Lung (tissue), 17 donors: ENCODE measurements at places on chromosomes 16 and 17.

- no peaks in the 10 kb centered on the region for H3K4me1 ChIP-seq
- no peak overlapping the region for H3K27ac ChIP-seq
- DNase-seq: no peak
Measured at GRCh38 chr16:87761060-87761459, 4.7 kb downstream of the KLHDC4 start.

DNA sequence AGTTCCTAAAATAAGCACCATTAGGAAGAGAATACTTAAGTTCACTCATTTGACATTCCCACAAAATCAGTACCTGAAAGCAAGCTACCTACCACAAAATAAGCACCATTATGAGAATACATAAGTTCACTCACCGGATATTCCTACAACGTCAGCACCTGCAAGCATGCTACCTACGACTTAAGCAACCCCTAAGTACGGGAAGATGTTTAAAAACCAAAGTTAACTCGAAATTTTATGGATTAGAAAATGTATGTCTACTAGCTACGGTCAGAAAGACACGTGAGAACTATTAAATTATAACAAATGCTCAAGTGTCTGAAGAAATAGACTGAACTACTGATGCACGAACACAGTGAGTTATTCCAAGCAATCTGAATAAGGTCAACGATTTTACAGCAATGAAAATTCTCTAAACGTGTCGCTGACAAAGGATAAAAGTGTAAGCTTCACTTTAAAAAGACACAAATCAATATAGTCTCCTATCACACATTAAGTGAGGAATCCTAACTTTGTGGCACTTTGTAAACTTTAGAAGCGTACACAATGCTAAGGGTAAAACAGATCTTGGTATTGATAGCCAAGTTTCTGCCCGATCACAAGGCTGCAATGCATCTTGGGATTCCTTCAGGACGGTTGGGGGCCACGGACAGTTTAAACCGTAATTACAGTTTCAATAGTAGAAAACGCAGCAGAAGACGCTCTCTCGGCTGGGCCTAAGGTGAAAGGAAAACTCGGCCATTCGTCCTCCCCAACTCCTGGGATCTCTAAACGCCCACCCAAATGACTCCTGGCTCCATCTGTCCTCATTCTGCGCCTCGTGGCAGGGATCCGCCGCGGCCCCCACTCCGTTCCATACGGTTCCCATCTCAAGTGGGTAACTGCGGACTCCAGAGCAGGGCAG, 1.3 kb downstream of the GSPT1 start:
- peak overlapping the region; percentile 96 for H3K27ac ChIP-seq
- H3K27me3 ChIP-seq: no peaks in the 10 kb centered on the region
- peak; percentile 24 for DNase-seq

DNA sequence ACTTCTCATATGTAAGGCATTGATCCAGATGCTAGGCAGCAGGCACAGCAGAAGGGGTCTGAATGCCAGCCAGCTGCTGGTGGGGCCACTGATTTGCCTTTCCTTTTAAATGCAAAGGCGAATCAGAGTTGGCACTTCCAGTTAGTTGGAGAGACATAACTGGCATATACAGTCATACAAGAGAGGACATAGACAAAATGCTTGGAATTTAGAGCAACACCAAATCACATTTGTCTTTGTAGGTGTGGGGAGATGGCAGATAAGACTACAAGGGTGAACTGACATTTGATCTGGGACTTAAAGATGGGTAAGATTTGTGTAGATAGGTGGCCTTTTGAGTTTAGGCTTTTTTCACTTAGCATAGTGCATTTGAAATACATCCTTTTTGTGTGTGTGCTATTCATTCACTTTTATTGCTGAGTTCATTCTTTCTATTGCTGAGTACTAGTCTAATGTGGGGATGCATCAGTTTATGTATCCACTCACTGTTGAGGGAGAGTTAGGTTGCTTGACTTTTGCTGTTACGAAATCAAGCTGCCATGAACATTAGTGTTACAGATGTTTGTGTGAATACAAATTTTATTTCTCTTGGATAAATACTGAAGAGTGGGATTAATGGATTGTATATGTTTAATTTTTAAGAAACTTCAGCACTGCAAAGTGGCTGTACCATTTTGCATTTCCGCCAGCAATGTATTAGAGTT, 74.1 kb downstream of the SPECC1 start:
- no peaks in the 10 kb centered on the region for H3K36me3 ChIP-seq
- no peak overlapping the region for H3K27ac ChIP-seq

DNA sequence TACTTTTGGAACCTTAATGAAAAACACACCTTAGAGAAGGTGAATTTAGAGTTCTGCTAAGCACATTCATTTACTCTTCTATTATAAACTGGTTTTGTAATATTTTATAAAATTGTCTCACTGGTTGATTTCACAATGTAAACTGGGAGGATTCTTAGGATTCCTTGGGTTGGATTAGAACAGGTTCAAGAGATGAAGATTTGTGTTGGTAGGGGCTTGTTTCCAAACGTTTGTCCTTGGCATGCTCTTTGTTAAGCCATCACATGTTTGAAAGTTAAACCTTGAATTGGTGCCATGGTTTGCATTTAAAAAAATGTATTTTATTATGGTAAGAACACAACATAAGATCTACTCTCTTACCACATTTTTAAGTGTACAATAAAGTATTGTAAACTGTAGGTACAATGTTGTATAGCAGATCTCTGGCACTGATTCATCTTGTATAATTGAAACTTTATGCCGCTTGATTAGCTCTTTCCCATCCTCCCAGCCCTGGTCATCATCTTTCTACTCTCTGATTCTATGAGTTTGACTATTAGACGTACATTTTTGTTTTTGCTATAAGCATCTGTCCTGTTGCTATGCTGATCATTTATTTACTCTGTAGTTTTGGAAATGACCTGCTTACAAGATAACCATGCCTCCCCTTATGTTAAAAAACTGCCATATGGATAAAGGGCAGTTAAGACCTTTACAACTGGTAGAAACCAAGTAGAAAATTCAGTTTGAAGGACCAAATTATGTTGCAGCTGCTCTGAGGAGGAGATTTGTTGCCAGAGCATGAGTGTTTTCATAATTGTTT, 9.6 kb downstream of the FTO start:
- H3K4me1 ChIP-seq: peaks cover 13% of the 10 kb centered on the region
- DNase-seq: peak; percentile 52
- H3K27me3 ChIP-seq: no peaks in the 10 kb centered on the region
- no peak overlapping the region for H3K4me3 ChIP-seq
- H3K36me3 ChIP-seq: no peaks in the 10 kb centered on the region

- no peak overlapping the region for H3K4me3 ChIP-seq
- peak overlapping the region; percentile 94 for H3K27ac ChIP-seq
- H3K4me1 ChIP-seq: peaks cover 2% of the 10 kb centered on the region
Measured at GRCh38 chr17:78884876-78885667, 17.9 kb downstream of the CEP295NL start.

- no peak overlapping the region for H3K27ac ChIP-seq
- no peaks in the 10 kb centered on the region for H3K36me3 ChIP-seq
- H3K4me3 ChIP-seq: no peak overlapping the region
- H3K4me1 ChIP-seq: peaks cover 7% of the 10 kb centered on the region
Measured at GRCh38 chr17:3698139-3698538, 2.2 kb upstream of the P2RX5 start.

GRCh38 chr17:62587554-62587953, 39.9 kb upstream of the MRC2 start:
- no peak for DNase-seq
- H3K36me3 ChIP-seq: peaks cover 13% of the 10 kb centered on the region
- H3K27me3 ChIP-seq: no peaks in the 10 kb centered on the region
- H3K27ac ChIP-seq: peak overlapping the region; percentile 6
- H3K4me1 ChIP-seq: no peaks in the 10 kb centered on the region
- H3K4me3 ChIP-seq: no peak overlapping the region

DNA sequence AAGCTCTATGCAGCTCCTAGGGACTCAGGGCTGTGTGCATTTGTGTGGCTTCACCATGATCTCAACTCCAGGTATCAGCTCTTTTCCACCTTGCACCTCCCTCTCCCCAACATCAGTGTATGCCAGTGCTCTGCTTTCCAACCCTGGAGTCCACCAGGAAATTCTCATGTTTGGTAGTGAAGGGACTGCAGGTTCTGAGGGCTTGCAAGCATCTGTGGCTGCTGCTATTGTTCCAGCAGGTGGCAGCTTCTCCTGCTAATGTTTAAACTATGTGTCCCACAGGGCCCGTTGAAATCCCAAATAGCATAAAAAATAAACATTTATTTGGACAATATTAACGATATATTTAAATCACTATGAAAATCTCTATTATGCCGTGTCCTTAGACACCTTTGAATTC, 82.0 kb downstream of the RGS9 start:
- H3K36me3 ChIP-seq: no peaks in the 10 kb centered on the region
- H3K4me1 ChIP-seq: no peaks in the 10 kb centered on the region
- no peaks in the 10 kb centered on the region for H3K27me3 ChIP-seq
- no peak overlapping the region for H3K27ac ChIP-seq
- no peak for DNase-seq
- no peak overlapping the region for H3K4me3 ChIP-seq

GRCh38 chr16:85459529-85460251, 153.4 kb upstream of the GSE1 start:
- no peak overlapping the region for H3K27ac ChIP-seq
- H3K27me3 ChIP-seq: no peaks in the 10 kb centered on the region
- no peaks in the 10 kb centered on the region for H3K36me3 ChIP-seq
- no peak overlapping the region for H3K4me3 ChIP-seq

GRCh38 chr17:42750739-42751344, 6.0 kb upstream of the EZH1 start:
- H3K27ac ChIP-seq: peak overlapping the region; percentile 67
- no peak for DNase-seq
- no peaks in the 10 kb centered on the region for H3K27me3 ChIP-seq
- H3K4me3 ChIP-seq: no peak overlapping the region

- H3K36me3 ChIP-seq: peaks cover 15% of the 10 kb centered on the region
- H3K27me3 ChIP-seq: no peaks in the 10 kb centered on the region
- no peak overlapping the region for H3K27ac ChIP-seq
- H3K4me1 ChIP-seq: no peaks in the 10 kb centered on the region
- H3K4me3 ChIP-seq: no peak overlapping the region
- no peak for DNase-seq
Measured at GRCh38 chr17:28765038-28765437, 21.2 kb downstream of the TRAF4 start.

- peaks cover 27% of the 10 kb centered on the region for H3K27me3 ChIP-seq
- H3K36me3 ChIP-seq: peaks cover under 1% of the 10 kb centered on the region
- no peak overlapping the region for H3K4me3 ChIP-seq
- peaks cover 12% of the 10 kb centered on the region for H3K4me1 ChIP-seq
- H3K27ac ChIP-seq: no peak overlapping the region
Measured at GRCh38 chr16:2237493-2238149, 1.4 kb downstream of the DNASE1L2 start.

DNA sequence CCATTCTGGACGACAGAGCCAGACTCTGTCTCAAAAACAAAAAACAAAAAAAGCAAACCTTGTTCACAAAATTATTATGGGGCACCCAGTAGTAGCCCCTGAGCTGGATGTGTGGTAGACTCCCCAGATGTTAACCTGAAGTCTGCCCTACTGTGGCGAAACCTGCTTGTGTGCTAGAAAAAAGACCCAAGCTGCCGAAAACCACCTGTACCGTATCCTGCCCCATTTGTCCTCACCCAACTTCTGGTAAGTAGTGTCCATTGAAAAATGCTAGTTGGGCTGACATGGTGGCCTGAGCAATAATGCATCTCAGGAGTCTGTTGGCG, 9.1 kb downstream of the RMI2 start:
- H3K27ac ChIP-seq: no peak overlapping the region
- H3K36me3 ChIP-seq: no peaks in the 10 kb centered on the region
- H3K4me3 ChIP-seq: no peak overlapping the region
- H3K4me1 ChIP-seq: peaks cover 44% of the 10 kb centered on the region

GRCh38 chr17:57886020-57886419, 36.2 kb upstream of the MRPS23 start:
- peaks cover 28% of the 10 kb centered on the region for H3K4me1 ChIP-seq
- no peak overlapping the region for H3K4me3 ChIP-seq
- peaks cover 17% of the 10 kb centered on the region for H3K36me3 ChIP-seq

GRCh38 chr16:49876716-49877129, 20.8 kb upstream of the ZNF423 start:
- peak; percentile 87 for DNase-seq
- H3K4me1 ChIP-seq: no peaks in the 10 kb centered on the region
- no peak overlapping the region for H3K4me3 ChIP-seq
- no peaks in the 10 kb centered on the region for H3K27me3 ChIP-seq
- no peak overlapping the region for H3K27ac ChIP-seq

- H3K4me3 ChIP-seq: no peak overlapping the region
- no peak overlapping the region for H3K27ac ChIP-seq
- no peak for DNase-seq
- no peaks in the 10 kb centered on the region for H3K27me3 ChIP-seq
- H3K36me3 ChIP-seq: no peaks in the 10 kb centered on the region
Measured at GRCh38 chr17:73632513-73632912, 11.7 kb downstream of the SDK2 start.

DNA sequence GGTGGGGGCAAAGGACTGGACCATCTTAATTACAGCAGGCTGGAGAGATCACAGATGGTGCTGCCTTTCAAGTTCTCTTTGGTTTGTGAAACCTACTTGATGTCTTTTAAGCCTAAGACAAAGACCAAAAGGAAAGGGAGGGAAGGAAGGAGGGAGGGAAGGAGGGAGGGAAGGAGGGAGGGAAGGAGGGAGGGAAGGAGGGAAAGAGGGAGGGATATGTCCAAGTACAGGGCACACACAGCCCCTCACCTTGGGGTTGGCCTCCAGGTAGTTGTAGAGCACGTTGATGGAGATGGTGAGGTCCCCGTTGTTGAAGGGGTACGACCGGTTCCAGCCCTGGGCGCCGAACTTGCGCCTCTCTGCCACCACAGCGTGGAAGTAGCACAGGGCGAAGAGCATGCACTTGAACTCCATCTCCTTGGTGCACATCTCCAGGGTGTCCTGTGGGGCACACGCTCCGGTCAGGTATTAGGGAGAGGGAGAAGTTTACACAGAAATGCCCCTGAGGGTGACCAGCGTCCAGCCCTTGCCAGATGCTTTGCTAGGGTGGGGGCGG, 55.4 kb downstream of the PGS1 start:
- no peak overlapping the region for H3K27ac ChIP-seq
- H3K27me3 ChIP-seq: no peaks in the 10 kb centered on the region
- DNase-seq: no peak
- no peak overlapping the region for H3K4me3 ChIP-seq
- H3K4me1 ChIP-seq: peaks cover 5% of the 10 kb centered on the region

GRCh38 chr17:700504-701094, 14.0 kb downstream of the VPS53 start:
- no peak overlapping the region for H3K4me3 ChIP-seq
- H3K27me3 ChIP-seq: no peaks in the 10 kb centered on the region
- peaks cover 4% of the 10 kb centered on the region for H3K4me1 ChIP-seq
- DNase-seq: peak; percentile 49
- no peak overlapping the region for H3K27ac ChIP-seq

DNA sequence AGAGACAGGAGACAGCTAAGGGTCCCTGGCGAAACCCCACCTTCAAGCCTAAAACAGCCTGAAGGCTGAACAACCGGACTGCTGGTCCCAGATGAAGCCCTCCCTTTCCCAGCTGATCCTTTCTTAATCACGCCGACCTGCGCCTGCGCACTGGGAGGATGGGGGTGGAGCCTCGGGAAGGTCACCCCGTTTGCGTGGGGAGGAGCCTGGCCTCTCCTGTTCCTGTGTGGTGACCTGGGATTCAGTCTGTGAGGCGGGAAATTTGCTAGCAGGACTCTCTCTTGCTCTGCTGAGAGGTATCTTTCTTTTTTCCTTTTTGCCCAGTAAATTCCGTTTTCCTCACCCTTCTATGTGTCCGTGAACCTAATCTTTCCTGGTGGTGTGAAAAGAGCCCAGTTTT, 9.6 kb downstream of the FAM20A start:
- peaks cover 9% of the 10 kb centered on the region for H3K4me1 ChIP-seq
- no peak overlapping the region for H3K27ac ChIP-seq
- no peaks in the 10 kb centered on the region for H3K27me3 ChIP-seq
- no peak for DNase-seq
- no peak overlapping the region for H3K4me3 ChIP-seq

- H3K36me3 ChIP-seq: no peaks in the 10 kb centered on the region
- H3K27ac ChIP-seq: peak overlapping the region; percentile 1
- DNase-seq: no peak
- no peak overlapping the region for H3K4me3 ChIP-seq
- no peaks in the 10 kb centered on the region for H3K27me3 ChIP-seq
Measured at GRCh38 chr17:45296003-45296832, 20.6 kb downstream of the MAP3K14 start.
